ENCODE measurements at places on chromosomes 7 and 10.

GRCh38 chr7:47946581-47947354, 1.5 kb downstream of the PKD1L1 start:
- DNase-seq: no peak

GRCh38 chr7:158016180-158017097, 571.2 kb downstream of the PTPRN2 start:
- DNase-seq: no peak

DNA sequence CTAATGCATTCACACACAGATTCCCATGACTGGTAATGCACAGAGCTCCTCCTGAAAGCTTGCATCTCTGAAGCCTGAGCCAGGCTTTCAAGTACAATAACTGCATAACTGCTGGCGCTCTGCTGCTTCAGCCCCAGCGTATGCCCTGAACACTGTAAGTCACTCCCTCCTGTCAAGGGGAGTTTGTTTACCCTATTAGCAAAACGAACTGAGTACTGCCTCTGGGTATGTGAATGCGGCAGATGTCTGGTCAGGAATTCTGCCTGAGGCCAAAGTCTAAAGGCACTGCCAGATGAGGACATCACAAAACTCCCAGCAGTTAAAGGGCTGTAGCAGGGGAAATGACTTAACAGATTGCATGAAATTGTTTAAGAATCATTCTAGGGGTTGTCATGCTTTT, 97.7 kb downstream of the NRCAM start:
- DNase-seq: peak; percentile 65

DNA sequence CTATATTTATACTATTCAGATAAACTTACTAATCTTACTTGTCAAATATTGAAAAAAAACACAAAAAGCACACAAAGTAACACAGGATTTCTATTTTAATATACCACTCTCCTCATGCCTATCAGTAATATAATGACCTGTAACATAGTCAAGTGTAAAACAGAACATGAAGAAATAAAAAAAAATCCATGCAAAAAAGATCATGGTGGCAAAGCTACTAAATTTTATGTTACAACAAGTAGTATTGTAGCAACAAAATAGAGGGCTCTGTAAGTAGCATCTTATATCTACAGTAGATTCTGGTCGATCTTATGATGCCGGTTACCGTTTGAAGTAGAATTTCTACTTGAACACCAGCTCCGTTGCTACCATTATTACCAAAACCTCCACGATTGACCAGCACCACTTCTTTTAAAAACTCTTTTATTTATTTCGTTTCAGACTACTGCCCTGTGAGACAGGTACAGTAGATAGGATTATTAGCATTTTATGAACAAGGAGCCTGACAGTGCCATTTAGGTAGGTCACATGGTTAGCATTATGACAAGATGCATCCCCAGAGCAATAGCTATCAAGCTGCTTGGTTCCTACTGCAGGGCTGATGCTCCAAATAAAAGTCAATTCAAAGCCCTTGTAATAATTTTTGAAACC, 2.1 kb downstream of the CPED1 start:
- peak; percentile 33 for DNase-seq

GRCh38 chr7:98174334-98175259, 36.6 kb upstream of the BHLHA15 start:
- no peak for DNase-seq

DNA sequence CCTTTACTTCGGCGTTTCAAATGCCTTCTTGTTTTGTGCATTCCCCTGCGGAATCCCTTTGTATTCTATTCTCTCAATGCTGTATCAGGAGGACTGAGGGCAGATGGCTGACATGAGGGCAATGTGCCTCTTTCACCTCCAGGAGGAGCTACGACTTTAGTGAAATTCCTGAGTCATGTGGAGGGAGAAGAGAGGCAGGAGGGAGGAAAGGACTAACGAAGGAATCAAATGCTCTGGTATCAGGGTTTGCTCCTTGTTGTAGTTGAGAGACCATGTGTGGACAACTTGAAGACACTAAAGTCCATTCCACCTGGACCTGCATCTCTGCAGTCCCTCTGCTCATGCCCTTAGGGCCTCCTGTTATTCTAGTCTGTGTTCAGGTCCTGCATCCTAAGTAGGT, 40.2 kb upstream of the PRSS58 start:
- DNase-seq: peak; percentile 49

- no peak for DNase-seq
Observed at GRCh38 chr10:126102636-126103035, 206.3 kb downstream of the FANK1 start.

DNA sequence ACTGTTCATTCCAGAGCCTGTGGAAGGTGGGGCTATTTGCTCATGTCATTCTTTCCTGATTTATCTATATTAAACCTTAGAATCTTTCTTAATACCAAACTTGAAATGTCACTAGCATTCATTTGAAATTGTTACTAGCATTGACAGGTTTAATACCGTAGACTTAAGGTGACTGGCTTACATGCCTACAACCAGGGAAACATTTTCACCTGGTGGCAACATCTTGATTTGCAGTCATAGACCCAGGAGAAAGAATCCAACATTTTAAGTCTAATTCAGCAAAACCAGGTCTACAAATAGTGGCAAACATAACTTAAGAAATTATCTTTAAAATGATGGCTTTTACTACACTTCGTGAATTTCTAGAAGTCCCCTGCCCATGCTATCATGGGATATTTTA, 353.7 kb downstream of the HTR7 start:
- DNase-seq: no peak

DNA sequence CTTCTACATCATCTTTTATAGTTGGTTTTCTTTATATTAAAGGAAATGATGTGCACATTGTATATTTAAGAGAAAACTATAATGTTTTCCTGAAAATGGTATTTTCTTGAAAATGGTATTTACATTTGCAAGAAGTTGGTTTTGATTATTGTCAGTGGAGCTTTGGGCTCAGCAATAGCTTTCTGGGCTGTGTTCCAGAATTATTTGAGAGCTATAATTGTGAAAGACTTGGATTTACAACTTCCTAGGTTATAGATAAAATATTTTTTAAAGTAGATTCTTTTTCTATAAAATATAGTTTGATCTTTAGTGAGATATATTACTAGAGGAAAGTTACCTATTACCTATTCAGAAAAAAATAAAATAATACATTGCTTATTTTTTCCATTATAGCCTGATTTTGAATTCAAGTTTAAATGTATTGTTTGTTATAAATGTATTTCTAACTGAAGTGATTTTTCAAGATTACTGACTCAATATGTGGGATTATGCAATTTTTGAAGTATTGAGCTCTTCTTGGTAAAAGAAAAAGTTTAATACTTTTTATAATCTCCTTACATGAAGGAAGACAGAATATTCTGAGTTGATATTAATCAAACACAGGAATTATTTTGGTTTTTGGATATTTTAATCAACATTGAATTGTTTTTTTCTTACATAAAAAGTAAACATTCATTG, 20.2 kb downstream of the GNAI1 start:
- peak; percentile 72 for DNase-seq

DNA sequence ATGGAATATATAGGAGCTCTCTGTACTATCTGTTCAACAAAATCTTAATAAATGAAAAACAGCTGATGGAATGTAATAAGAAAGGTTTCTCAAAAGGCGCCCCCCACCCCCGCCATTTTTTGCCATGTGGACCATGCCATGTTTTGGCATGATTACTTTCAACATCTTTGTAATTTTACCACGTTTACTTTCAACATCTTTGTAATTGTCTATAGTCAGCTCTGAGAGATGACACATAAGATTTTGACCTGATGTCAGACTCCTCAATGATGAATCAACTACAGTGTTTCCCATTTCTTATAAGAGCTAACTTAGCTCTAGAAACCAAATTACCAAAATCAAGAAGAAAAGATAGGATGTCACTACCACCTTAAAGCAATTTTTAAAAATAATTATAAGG, 144.9 kb upstream of the AHR start:
- DNase-seq: peak; percentile 53

- no peak for DNase-seq
Observed at GRCh38 chr7:151060113-151060415, 675 bp downstream of the SLC4A2 start.

DNA sequence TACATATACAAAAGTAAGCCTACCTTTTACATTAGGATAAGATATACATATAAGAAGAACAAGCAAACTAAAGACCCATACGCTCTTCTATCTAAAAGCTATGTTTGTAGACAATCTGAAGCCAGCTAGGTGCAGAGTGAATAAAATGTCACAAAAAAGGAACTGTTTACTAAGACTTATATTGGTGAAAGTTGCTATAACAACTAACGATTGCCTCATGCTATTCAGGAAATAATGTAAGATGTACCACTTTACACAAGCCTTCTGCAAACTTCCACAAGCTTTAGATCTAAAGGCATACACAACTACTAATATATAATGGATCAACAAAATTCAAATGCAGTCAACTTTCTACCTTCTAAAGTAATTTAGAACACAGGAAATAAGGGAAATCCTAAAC, 175.1 kb downstream of the SRPK2 start:
- DNase-seq: no peak

DNA sequence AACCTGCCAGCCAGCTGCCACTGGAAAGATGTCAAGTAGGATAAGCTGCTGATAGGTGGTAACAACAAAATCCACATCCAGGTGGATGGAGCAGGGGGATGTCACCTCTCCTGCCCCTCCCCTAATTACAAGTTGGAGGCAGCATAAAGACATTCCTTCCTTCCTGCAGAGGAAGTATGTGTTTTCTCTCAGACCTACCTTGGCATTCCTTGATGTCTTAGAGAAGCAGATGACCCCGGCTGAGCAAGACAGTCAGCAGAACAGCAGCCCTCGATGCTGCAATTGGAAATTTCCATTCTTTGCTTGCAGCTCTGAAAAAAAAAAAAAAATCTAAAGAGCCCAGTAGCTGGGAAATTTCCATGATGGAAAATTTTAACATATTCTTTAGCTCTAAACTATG, 137.5 kb upstream of the MKLN1 start:
- DNase-seq: peak; percentile 69

DNA sequence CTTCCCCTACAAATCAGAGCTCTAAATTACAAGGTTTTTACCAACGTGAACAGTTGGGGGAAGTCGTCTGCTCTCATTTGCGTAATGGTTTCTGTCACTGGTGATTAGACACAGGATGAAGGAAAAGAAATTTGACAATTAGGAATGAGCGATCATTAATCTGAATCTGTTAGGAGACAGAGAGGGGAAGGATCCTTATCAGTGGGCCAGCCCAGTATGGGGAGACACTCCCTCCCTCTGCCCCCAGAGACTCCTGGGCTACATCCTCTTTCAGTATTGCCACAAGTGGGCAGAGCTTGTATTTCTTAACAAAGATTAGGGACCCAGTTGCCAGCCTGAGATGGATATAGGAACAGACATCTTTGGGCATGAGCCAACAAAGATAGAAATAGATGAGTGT, 15.5 kb downstream of the HIF1AN start:
- DNase-seq: no peak

GRCh38 chr7:79096361-79096805, 357.1 kb downstream of the MAGI2 start:
- DNase-seq: peak; percentile 57

DNA sequence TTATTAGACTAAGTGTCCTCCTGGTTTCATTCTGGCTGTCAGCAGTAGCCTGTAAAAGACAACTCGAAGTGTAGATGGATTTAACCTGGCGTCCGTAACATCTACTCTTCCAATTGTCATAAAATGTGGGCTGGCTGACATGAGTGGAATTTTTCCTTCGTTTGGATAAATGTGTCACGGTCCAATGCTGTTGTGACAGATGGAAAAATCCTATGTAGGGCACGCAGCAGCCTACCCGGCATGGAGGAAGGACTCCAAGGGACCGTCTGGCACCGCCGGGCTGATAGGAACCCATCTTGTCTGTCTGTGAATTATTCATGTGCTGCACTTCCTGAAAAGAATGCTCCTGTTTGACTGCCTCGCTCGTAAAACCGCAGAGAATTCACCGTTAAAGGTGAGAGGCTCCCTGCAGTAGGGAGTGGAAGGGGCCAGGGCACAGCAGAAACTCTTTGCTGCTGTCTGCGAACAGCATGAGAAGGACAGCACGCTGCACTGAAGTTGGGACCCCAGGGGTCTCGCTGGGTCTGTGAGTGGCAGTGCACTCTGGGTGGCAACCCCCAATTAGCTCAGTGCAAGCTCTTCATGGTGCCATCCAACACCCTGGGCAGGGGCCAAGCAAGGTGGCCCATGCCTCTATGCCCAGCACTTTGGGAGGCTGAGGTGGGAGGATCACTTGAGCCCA, 1.6 kb upstream of the ORAI2 start:
- DNase-seq: no peak

- no peak for DNase-seq
Observed at GRCh38 chr10:129135624-129136023, 331.4 kb upstream of the MGMT start.

- DNase-seq: no peak
Observed at GRCh38 chr7:25500393-25500921, 272.2 kb upstream of the NPVF start.

- no peak for DNase-seq
Observed at GRCh38 chr7:152035817-152036216, 10.3 kb downstream of the GALNT11 start.

GRCh38 chr10:67695555-67695954, 440 bp downstream of the CTNNA3 start:
- DNase-seq: no peak

- DNase-seq: no peak
Observed at GRCh38 chr7:123715198-123715597, 33.6 kb downstream of the WASL start.

GRCh38 chr10:86663046-86663345, 5.3 kb upstream of the LDB3 start:
- DNase-seq: no peak

DNA sequence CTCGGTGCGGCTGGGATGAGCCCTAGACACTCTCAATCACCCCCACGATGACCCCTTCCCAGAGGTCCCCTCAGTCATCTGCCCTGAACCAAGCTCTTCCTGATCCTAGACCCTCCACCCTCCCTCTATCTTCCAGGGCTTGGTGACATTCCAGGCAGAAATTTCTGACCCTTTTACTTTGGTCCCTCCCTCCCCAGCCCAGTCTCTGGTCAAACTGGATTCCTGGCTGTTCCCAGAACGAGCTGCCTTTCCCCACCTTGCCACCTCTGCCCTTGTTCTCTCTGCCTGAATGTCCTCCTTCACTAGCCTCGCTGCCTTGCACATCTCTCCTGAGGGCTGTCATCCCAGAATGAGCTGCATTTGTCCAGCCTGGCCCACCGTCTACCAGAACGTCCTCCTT, 1.3 kb upstream of the CLDN4 start:
- DNase-seq: no peak

- peak; percentile 2 for DNase-seq
Observed at GRCh38 chr10:12455766-12456165, 106.4 kb downstream of the CAMK1D start.

DNA sequence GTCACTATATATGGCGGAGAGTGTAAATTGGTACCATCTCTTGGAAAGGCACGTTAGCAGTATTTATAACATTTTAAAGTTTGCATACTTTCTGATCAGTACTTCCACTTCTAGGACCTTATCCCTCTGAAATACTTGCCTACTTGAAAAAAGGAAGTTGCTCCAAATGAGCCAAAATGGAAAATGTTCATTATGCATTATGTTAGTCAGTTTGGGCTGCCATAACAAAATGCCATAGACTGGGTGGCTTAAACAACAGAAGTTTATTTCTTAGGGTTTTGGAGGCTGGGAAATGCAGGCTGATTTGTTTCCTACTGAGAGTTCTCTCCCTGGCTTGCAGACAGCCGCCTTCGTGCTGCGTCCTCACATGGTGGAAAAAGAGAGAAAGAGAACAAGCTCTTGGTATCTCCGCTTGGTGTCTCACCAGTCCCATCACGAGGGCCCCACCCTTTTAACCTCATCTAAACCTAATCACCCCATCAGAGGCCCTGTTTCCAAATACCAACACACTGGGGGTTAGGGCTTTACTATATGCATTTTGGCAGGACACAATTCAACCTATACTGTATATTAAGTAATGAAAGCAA, 6.9 kb downstream of the SNX10 start:
- DNase-seq: no peak

GRCh38 chr10:34670081-34670480, 145.0 kb downstream of the PARD3 start:
- no peak for DNase-seq

All from GM23248 (cell line).